ENCODE measurements at places on chromosomes 5 and 9.
A peak's percentile ranks its signal among the peaks of the same experiment; 100 is the strongest.

- no peak for DNase-seq
These were observed 306.4 kb upstream of the PAPPA start for GRCh38 chr9:115847216-115847615.

DNA sequence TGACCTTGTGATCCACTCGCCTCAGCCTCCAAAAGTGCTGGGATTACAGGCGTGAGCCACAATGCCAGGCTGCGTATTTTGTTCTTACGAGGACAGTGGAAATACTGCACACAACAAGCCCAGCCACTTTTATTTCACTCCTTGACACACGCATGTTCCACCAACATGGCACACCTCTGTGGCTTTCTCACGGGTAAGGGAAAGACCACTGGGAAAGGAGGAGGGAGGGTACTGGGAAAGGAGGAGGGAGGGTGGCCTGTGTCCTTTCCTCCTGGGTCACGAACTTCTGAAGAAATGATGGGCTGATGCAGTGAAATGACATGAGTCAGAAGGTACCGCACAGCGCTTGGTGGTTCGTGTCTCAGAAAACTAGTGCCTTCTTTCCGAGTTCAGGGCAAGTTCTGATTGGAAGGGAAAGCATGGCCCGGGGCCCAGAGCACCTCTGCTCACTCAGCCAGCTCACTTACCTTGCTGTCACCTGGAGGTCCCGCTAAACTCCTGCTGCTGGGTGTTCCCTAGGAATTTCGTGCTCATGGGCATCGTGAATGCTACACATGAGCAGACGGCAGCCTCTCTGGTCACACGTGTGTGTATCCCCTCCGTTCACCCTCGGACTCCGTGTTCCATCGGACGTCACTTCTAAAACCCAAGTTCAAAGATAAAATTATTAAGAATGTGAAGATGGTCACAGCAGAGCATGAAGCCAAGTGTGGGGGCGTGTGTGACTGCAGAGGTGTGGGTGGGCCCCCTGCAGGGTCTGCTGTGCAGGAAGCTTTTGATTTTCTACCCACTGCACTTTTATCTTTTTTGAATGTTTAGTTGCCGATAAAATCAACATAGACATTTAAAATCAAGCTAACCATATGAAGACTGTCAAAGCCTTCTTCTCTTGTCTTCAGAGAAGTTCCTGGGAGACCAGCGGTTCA lies 42.9 kb downstream of the LAMC3 start:
- DNase-seq = no peak

DNA sequence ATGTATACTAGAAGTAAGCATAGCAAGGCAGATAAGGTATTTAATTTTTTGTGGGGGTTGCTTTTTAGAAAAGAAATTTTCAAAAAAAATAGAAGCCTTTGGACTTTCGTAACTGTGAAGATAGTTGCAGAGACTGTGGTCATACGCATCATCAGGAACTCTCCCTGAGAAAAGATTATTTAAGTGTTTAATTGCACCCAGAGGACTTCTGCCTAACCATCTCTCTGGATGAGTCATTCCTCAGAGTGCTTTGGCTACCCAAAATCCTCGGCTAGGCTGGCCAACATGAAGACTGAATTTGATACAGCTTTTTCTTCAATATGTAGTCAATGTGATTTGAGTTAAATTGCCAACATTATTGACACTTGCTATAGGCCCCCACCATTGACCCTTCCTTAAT lies 296.4 kb downstream of the TLR4 start:
- DNase-seq = no peak

DNA sequence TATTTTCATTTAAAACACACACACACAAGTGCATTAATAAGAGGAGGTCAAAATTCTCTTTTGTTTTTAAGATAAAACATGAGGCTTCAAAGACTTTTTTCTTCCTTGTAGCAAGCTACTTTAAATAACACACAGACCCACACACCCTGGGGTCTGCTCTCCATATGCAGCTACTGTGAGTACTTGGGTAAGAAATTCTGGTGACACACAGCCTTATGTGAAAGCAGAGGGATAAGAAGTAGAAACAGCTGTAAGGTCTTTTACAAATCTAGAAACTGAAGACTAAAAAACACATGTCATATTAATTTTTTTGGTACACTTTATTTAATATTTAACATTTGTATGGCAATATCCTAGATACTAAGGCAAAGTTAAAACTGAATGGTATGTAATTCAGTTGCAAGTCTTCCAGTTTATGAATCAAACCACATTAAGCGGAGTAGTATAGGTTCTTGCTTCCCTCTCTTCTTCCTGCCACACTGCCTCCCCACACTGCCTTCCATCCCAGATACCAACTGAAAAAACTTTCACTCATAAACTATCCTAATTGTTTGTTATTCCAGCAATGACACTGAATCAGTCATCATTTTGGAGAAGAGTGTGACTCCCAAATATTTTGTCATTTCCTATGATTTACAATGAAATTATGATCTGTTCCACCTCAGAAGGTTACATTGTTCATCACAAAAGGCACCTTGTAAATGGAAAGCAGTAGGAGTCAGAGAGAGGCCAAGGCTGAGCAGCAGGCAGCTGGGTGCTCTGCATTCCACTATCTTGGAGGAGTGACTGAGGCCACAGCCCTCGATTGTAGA lies 92.0 kb downstream of the PLCXD3 start:
- DNase-seq = no peak

GRCh38 chr9:123033864-123034601 lies 566 bp downstream of the GPR21 start:
- no peak for DNase-seq

DNA sequence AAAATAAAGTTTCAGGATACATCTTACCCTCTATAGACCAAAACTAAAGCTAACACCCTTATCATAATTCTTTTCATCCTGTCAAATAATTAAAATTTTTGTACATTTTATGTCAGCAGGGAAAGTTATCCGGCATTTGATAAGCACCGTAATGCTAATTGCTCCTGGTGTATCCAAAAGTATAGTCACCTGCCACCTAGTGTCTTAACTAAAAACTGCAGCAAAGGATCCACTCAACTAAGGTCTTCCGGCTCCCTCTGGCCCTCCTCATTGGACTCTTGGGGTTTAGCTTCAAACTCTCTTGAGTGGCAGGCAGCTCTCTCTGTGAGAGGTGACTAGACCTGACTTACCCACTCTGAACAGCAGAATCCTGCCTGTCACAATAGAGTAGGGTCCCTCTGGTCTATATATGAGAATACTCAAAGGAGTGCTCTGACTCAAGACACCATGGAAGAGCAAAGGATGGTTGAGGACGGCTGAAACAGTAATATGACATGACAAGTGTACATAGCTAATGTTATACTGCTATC lies 60.4 kb upstream of the CAST start:
- DNase-seq = peak; percentile 82

- peak; percentile 18 for DNase-seq
These were observed 32.0 kb upstream of the DMRT2 start for GRCh38 chr9:1018121-1018520.

DNA sequence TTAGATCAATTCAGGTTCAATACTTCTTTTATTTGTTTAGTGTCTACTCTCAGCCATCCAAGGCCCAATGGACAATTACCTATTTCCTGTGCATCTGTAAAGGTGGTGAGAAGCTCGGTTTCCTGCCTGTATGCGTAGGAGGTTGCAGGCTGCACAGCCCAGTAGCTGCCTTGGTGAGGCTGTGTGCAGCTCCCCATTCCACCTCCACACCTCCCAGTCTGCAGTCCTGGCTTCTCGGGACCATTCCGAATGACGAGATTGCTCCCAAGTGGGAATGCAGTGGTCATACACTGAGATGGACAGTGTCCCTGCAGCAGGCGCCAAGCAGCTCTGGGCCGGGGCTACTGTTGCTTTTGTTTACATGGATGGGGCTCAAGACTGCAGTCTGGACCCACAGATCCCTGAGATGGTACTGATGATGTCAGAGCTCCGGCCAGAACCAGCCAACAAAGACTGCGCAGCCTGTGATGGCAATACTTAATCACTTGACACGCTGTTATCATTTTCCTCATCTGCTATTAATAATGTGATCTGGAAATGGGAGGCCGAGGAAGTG lies 206.1 kb upstream of the IRX1 start:
- DNase-seq = no peak

- no peak for DNase-seq
These were observed 41.9 kb upstream of the FUBP3 start for GRCh38 chr9:130537346-130538050.

DNA sequence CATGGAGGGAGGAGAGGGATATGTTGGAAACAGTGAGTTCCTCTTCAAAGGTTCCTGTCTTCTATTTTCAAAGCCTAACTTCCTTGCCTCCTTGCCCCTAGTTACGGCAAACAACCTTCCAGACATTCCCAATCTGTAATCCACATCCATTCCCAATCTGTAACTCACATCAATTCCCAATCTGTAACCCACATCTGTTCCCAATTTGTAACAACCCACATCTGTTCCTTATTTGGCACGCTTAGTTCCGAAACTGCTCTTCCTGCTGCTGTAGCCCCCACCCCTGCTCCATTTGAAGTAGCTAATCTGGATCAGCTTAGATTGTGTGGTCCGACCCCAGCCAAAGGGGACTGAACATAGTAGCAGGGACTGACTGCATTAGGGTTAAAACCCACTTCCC lies 23.9 kb upstream of the IDNK start:
- no peak for DNase-seq

- DNase-seq = no peak
These were observed 7.5 kb upstream of the PLCXD3 start for GRCh38 chr5:41517909-41518308.

GRCh38 chr5:114330916-114331531 lies 30.8 kb upstream of the KCNN2 start:
- no peak for DNase-seq

GRCh38 chr5:16588434-16589214 lies 28.2 kb downstream of the RETREG1 start:
- no peak for DNase-seq
